EH (cell line): ENCODE measurements at places on chromosomes 1 and 21.

GRCh38 chr21:37618081-37618480 is 251.5 kb downstream of the DYRK1A start:
- DNase-seq: no peak

GRCh38 chr1:50959913-50960844 is at the start of gene FAF1:
FAF1 (minus strand) TSS chr1:50960267; CDS start chr1:50959811, 456 bp downstream.
- peak; percentile 95 for DNase-seq

GRCh38 chr1:96367791-96368190 is 353.8 kb upstream of the PTBP2 start:
- DNase-seq: no peak

DNA sequence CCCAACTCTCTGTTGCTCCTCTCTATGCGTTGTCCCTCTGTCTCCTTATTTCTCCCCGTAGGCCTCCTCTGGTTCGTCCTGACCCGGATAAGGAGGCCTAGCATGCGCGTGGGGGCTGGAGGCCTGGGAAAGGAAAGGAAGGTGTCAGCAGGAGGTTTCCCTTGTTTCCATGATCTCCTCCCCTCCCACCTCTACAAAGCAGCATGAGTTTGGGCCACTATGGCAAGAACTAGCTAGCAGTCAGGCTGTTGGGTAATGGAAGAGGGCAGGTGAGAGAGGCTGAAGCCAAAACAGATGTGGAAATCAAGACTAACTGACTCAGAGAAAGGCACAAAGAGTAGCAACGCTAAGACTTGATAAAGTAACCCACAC is 687 bp upstream of the SEMA6C start:
- DNase-seq: no peak

DNA sequence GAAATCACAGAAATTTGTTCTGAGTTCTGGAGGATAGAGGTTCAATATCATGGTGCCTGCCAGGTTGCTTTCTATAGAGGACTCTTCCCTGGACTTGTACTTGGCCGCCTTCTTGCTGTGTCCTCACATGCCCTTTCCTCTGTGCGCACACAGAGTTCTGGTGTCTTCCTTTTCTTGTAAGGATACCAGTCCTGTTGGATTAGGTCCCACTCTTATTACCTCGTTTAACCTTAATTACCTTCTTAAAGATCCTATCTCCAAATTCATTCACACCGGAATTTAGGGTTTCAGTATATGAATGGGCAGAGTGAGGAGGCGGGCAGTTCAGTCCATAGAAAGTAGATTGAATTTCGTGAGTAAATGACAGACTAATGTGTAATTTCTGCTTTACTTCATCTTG is 413.9 kb downstream of the NCAM2 start:
- no peak for DNase-seq

DNA sequence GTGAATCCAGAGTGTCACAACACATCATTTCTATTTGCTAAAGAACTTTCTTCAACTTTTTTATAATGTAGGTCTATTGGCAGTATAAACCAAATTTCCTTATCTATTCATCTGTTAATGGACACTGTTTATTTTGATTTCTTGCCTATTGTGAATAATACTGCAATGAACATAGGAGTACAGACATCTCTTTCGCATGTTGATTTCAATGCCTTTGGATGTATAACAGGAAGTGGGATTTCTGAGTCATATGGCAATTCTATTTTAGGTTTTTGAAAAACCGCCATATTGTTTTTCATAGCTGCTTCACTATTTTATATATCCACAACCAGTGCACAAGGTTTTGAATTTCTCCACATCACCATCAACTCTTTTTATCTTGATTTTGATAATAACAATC is 198.7 kb downstream of the KCNT2 start:
- peak; percentile 41 for DNase-seq

- peak; percentile 42 for DNase-seq
Measured at GRCh38 chr1:173669491-173669941, at the start of gene ANKRD45. ANKRD45 (minus strand) TSS chr1:173669851; CDS start chr1:173659418, 10,433 bp downstream.

DNA sequence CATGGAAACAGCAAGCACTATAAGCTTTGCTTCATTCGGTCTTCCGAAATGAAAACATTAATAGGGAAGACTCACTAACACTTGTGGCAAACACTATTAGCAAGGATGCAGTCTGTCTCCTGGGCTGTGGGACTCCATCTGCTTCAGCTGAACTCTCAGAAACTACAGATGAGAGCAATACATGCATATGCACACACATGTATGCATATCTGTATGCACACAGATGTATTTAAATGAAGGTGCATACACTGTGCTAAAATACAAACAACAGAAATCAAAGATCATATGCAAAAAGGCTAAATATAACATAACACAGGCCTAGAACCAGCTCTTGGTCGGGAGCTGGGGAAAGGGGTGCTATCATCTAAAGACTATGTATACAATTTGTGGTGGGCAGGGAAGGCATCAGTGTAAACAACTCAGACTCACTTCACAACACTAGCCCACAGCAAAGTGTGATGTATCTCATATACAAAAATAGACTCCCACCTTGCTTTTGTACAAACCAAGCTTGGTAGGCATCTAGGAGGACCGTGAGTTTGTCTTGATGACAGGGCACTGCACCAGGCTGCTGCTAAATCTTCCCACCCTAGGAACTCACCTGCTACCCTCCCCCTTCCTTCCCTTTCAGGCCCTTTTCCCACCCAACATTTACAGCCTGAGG is 32.8 kb downstream of the CDC7 start:
- no peak for DNase-seq

DNA sequence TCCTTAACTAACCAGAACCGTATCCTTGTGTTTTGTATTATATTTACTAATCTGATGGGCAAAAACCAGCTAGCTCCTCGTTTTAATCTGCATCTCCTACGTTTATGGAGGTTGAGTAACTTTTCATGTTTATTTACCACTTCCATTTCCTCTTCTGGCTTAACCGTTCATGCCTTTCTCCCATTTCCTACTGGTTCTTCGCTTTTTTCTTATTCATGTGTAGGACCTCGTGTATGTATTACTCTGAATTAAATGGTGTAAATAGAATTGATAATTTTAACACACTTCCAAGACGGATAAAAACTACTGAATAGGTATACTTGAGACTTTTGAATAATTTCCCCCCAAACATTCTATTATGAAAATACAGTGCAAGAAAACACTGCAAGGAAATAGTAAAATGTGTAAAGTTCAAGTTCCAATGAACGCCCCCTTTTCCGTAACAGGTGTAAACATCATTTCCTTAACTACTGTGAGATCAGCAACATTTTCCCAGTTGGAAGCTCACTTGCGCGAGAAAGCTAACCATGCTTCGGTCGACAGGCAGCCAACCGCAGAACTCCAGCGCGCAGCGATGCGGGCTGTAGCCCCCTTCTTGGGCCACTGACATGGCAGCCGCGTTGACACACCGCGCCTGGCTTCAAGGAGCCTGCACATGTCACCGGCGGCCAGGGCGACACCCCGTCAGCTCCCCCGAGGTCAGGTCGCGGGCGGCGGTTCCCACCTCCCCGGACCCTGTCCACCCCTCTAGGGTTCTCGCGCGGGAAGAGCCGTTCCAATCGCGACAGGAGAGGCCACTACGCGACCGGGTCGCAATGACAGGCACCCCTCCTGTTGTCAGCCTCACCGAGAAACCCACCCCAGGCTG is 816 bp downstream of the EDEM3 start:
- DNase-seq: peak; percentile 33

DNA sequence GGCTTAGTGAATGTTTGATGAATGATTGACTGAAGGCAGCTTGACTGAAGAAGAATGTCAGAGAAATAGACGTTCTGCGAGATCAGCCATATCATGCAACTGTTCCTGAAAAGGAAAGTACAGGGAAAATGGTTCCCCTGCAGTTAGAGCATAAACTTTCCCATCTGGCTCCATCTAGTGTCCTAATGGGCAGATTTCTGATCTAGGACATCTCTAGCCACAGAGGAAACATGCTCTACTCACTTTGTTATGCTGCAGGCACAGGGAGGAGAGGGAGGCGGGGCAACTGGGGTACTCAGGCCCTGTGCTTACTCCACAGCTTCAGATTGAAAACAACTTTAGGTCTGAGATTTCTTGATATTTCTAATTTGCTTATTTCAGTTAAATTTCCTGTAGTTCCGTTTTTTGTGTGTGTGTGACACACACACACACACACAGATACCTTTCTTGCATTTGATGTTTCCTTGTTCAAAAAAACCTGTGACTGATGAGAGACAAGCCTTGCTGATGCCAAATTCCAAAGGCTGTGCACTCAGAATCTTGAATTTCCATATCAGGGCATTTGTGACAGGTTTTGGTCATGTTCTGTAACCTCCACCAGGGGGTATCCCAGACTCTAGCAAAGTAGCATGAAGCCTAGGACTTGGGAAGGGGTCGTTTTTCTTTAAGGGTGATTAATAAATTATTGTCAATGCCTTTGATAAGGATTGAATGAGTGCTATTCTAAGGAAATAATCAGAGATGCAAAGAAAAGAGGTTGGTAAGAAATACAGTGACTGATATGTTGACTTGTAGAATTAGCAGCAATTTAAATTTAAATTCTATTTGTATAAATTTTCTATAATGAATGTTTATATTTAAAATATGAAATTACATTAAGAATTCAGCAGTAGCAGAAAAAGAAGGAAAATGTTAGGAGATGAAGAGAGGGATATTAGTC is 139.7 kb upstream of the BEND5 start:
- DNase-seq: peak; percentile 47

GRCh38 chr1:47875831-47876586 is 121.2 kb downstream of the TRABD2B start:
- DNase-seq: no peak

DNA sequence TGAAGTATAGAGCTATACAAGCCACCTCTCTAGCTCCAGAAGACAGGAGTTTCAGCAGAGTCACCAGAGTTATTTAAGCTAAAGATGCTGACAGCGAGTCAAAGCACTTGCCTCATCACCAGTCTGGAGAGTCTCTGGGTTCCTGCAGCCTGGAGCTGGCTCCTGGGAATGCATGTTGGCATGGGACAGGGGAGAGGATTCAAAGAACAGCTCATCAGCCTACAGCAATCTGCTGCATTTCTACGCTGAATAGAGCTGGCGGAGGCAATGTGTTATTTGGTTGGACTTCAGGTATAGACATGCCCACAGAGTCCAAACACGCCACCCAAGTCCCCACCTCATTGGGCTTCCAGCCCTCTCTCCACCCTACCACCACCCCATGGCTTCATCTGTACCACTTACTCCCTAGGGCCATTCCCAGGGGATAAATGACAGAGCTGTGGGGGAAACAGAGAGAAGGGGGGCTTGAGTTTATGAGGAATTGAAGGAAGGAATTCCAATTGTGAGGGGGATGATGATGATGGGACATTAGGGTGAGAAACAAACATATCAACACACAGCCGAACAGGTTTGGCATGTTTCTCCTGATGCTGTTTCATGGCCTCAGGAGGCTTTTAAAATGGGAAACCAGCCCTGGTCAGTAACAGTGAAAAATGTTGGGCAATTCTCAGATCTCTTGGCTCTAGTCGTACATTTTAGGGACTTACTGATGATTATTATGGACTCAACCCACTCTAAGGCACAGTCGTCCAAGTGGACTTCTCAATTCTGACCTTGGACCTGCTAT is 58.4 kb downstream of the PLEKHA6 start:
- no peak for DNase-seq

DNA sequence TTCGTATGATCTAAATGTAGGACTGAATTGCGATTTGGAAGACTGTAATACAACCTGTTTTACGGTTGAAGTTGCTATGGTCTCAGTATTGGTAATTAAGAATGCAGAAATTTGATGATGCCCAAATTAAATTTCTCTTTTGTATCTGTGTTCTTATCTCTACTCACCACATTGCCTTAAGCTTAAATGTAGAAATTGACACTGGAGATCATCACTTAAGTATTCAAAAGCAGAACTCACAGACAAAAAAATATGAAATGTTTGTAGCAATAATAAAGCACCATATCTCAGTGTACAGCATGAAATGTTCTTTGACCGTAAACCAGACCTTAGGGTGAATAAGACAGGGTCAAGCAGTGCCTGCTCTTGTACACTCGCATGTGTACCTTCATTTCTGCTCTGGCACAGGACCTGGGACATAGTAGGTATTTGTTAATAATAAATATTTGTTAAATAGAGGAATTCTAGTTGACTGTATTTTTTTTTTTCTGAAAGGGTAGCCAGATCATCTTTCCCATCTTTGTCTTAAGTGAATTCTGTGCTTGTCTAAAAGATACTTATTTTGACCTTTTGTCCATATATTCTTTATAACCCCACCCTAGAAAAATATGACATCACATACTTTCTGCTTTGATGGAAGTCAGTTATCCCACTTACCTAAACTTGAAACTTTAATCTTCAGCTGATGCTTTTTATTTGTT is 1.5 kb downstream of the CDC7 start:
- no peak for DNase-seq

GRCh38 chr1:243316366-243316989 is 60.6 kb downstream of the SDCCAG8 start:
- no peak for DNase-seq

DNA sequence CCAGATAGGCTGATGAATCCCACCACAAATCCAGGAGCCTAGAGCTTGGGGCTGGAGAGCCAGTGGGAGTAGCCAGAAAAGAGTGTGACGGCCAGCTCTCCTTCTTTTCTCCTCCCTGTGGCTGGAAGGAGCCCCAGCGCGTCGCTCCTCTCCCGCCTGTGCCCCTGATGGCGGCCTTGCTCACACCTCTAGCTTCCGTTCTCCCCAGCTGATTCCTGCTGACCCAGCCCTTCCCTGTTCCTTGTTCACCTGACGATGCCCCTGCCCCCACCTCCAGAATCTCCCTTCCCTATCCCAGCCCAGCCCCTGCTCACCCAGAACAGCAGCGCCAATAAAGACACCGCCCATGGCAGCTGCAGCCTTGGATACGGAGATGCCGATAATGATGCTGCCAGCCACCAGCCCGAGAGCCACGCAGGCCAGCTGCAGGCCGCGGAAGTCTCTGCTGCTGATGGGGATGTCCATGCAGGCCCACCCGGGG is 656 bp downstream of the KNCN start:
- no peak for DNase-seq

- DNase-seq: no peak
Measured at GRCh38 chr1:228076796-228077430, 5.6 kb upstream of the ARF1 start.

DNA sequence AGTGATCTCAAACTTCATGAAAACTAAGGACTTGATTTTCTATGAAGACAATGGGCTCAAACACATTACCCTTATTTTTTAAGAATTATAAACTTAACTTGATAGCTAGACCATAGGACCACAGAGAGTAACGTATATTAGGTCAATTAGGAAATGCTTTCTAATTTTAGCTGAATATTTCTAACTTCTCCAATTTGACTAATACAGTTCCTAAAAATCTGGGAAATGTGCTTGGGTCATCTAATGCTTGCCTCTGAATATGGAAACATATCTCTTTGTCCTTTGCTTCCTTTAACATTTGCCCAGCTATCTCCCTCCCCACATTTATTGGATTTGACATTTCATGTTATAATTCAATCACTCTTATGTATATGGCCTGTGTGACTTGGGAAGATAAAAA is 141.4 kb downstream of the LHX8 start:
- no peak for DNase-seq

DNA sequence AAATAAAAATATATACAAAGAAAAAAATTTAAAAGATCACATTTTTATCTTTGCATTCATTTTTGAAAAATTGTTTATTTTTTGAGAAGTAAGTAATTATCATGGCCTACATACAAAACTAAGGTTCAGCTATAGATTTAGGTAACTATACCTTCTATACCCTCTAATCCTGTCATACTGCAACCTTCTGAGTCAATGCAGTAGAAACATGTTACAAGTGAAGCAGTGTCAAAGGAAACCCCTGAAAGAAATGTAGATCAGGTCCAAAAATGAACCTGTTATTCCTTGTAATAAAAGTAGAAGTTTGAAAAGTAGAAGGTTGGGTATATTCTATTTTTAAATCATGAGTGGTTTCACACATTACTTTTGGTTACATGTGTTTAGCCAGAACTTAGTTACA is 51.3 kb downstream of the PTGS2 start:
- no peak for DNase-seq
